ENCODE measurements at places on chromosomes 11 and 22.

- no peak for DNase-seq
These were observed 1488.4 kb upstream of the TENM4 start for GRCh38 chr11:80929031-80929805.

GRCh38 chr11:45412521-45412920 lies 126.4 kb upstream of the SYT13 start:
- no peak for DNase-seq

- no peak for DNase-seq
These were observed 45.9 kb downstream of the DSCAML1 start for GRCh38 chr11:117750916-117751662.

DNA sequence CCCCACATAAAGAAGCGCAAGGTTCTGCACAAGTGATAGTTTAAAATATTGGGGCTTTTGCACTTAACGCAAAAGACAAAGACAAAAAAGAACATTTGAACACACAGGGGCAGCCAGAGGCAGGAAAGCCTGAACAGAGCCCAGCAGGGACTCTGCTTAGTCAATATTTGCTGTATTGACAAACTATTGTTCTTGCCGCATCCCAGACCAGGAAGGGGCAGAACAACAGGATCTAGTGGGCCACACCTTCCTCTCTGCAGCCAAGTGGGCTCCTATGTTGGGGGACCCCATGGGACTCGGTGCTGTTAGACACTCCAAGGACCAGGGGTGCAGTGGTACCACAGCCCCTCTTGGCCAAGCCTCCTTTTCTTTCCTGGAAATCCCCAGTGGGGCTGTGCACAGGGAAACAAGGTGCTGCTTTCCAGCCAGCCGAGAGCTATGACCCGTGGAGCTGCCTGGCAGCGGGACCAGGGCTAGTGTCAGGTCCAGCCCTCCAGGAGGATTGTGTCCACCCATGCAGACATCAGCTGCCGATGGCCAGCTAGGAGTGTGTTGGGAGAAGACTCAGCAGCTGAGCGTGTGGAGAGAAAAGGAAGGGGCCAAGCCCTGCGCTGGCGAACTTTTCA lies 43.3 kb upstream of the ANO1 start:
- DNase-seq, result no peak

GRCh38 chr22:22703203-22703570 lies 58.8 kb downstream of the GGTLC2 start:
- no peak for DNase-seq

DNA sequence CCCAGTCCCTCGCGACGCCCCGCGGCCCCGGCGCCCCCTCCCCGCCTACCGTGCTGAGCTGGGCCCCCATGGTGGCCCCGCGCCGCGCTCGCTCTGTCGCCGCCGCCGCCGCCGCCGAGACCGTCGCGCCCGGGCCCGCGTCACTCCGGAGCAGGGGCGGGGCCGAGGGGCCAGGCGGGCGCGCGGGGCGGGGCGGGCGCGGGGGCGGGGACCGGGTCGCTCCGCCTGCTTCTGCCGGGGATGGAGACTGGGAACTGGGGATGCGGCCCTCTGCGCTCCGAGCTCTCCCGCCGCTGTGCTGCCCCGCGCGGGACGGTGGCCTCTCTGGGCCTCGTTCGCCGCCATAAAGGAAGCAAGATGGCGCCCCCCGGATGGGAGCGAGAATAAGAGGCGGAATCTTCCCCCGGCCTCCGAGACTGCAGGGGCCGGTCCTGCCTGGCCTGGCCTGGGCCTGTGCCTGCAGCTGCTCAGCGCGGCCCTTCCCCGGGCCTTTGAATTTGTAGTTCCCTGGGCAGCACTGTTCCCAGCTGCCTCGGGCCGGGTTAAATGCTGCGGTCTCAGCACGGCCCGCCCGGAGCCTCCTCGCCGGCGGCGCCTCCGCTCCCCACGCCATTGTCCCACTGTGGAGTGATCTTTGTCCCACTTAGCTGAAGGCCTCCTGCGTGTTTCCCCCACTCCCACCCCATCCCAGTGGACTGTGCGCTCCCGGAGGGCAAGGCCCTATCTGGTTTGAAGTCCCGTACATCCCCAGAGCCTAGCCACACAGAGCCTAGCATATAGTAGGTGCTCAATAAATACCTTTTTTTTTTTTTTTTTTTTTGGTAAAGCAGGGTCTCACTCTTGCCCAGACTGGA lies at the start of gene CYB5R3:
CYB5R3 (minus strand) TSS at position 147 of the 854 bp plus-strand sequence; CDS start at position 70, 77 bp downstream.
- peak; percentile 81 for DNase-seq

DNA sequence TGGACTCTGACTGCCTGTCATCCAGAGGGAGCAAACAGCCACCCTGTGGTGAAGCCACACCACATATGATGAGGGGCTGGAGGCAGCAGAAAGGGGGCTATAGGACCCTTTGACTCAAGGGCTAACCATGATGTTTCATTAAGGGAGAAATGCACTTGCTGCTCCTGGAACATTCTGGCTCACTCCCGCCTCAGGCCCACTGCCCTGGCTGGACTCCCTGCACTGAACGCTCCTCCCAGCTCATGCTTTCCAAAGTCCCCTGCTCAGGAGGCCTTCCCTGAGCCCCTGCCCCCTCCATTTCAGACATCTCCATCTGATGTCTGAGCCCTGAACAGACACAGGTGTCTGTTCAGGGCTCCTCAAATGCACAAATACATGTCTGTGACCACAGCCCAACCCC lies 69.1 kb downstream of the CDKN1C start:
- DNase-seq, result no peak

GRCh38 chr11:90997241-90997640 lies 774.4 kb upstream of the CHORDC1 start:
- no peak for DNase-seq

- no peak for DNase-seq
These were observed 2.6 kb upstream of the ME3 start for GRCh38 chr11:86675017-86675416.

GRCh38 chr11:40360206-40360798 lies 1099.2 kb downstream of the LRRC4C start:
- no peak for DNase-seq

DNA sequence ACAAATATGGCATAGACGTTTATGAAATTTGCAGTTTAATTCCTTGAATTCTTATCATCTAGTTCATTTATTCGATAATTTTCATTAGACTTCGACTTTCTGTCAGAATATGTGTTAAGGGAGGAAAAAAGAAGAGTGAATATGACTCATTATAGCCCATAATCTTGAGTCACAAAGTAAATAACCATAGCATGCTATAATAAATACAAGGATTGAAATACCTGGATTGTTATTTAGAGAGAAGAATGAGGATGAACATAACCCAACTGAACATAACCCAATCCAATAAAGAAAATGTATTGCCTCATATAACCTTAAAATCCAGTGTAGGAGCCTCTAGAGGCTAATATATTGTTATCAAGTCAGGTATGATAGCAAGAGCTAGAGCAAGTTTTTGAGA lies 1858.3 kb upstream of the RAG2 start:
- no peak for DNase-seq

GRCh38 chr11:68340003-68340767 lies 27.8 kb downstream of the LRP5 start:
- no peak for DNase-seq

GRCh38 chr11:24093375-24093774 lies 403.5 kb upstream of the LUZP2 start:
- no peak for DNase-seq

- no peak for DNase-seq
These were observed 15.4 kb downstream of the GGA1 start for GRCh38 chr22:37624017-37624365.

DNA sequence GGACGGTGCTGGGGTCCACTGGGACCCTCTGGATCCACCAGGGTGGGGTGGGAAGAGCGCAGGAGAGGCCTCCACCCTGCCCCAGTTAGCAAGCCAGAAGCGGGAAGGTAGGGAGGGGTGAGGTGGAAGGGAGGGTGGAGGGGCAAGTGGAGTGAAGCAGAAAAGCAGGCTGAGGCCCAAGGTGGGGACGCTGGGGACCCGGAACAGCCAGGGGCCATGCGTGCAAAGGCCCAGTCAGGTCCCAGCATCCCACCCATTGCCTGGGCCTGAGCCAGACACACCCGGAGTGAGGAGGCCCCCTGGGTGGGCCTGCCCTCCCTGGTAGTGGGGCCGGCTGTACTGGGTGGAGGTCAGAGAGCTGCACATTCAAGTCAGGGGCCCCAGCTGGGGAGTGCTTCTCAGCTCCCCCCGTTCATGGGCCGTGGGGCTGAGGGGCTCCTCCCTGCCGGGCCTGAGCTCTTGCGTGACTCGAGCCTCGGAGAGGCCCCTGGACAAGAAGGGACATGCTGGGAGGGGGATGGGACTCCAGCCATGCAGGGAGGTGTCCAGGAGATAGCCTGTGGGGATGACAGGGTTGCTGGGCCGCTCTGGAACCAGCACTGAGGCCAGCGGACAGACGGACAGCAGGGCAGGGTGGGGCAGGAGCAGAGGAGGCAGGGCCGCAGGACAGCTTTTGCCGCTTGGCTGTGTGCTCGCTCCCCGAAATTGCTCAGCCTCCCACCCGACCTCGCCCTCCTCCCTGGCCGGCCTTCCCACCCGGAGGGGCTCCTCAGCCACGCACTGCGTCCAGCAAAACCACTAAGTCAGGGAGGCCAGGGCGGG lies 7.7 kb downstream of the TNNT3 start:
- no peak for DNase-seq

GRCh38 chr11:9207229-9207628 lies 57.9 kb downstream of the DENND5A start:
- DNase-seq, result no peak

DNA sequence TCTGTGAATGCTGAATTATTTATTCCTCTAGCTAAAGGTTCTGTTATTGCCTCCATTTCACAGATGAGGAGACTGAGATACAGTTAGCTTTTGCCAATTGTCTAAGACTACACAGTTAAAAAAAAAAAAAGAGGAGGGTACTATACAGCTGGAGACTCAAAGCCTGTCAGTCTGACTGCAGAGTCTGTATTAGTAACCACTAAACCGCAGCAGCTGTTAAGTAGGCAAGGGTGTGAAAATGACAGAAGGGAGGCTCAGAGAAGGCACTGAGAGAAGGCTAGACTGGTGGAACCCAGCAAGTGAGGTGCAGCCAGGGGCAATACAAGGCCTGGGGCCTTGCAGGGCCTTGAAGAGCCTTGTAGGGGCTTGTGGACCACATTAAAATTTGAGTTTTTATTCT lies 181.2 kb downstream of the CSNK2A3 start:
- DNase-seq, result no peak

- DNase-seq, result no peak
These were observed 8.0 kb upstream of the MRPL16 start for GRCh38 chr11:59818572-59818971.

GRCh38 chr11:62602141-62603071 lies 741 bp upstream of the MTA2 start:
- no peak for DNase-seq

DNA sequence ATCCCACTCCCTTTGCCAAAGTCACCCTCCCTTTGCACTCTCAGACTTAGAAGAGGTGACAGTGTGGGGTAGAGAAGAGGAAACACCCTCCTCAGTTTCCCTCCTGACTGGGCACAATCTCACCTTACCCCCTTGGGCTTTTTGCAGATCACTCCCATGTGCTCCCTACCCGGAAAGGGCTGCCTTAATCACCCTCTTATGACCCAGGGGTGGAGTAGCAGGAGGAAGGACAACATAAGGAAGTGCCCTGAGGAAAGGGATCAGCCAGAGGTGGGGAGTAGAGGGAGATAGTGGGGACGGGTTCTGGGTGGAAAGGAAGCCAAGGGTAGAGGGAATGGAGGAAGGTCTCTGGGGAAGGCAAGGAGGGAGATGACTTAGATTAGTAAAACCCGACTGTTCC lies 52.0 kb downstream of the NRXN2 start:
- no peak for DNase-seq

All from SHP77 (cell line).